ENCODE measurements at places on chromosomes 5 and 9. TPM values are rescaled to one million over a fixed set of nuclear protein-coding genes. Genes with fewer than 3 reads are reported as not detected.

DNA sequence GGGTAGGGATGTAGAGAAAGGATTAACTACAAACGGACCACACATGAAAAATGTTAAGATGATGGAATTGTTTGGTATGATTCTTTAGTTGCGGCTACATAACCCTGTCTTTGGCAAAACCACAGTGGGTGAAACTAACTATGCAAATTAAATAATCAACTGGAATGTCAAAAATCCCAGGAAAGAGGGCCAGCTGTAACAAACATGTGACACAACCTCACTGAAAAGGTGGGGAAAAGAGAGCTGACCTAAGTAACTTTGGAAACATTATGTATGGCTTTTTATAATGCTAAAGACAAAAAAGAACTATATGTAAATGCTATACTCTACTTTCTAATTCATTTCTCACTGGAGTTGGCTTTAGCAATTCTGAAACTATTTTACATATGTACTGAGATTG lies 252.0 kb downstream of the MRPS30 start:
- DNase-seq = no peak

Gene GPR150
- total RNA-seq = not detected

- no peak for DNase-seq
Observed at GRCh38 chr5:179858241-179858585, 404 bp downstream of the MRNIP start.

GRCh38 chr5:23588841-23589326 lies 81.5 kb downstream of the PRDM9 start:
- no peak for DNase-seq

DNA sequence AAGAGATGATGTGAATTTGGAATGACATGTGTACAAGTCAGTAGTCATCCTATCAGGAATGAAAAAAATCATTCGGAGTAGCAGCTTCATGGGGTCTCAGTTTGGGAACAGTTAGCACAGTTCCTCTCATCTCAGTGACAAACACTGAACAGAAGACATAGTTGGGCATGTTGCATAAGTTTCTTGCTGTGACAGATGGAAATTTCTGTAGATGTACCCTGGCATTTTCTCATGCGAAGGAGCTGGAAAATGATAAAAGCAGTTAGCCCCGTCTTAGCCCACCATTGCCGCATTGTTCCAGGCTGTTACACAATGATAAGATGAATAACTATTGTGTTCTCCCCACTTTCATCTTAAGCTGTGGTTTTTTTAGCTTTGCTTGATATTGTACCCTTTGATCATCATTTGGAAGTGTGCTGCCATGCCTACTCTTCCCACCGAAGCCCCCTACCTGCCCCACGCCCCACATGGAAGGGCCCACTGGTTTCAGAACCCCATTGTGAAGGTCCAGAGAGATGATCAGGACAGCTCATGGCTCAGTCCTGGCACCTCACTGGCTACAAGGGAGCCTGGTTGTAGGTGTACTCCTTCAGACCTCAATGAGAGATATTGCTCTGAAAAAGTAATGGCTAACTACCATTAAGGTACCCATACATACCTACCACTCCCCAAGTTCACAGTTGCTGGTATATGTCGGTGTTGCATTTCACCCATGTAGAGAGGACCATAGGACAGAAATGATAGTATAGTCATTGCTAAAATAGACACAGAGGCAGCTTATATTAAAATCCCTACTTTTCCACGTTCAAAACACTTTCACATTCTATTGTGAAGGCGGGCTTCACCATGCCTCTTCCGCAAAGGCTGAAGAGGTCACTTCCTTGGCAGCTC lies 38.8 kb downstream of the SFXN1 start:
- no peak for DNase-seq

DNA sequence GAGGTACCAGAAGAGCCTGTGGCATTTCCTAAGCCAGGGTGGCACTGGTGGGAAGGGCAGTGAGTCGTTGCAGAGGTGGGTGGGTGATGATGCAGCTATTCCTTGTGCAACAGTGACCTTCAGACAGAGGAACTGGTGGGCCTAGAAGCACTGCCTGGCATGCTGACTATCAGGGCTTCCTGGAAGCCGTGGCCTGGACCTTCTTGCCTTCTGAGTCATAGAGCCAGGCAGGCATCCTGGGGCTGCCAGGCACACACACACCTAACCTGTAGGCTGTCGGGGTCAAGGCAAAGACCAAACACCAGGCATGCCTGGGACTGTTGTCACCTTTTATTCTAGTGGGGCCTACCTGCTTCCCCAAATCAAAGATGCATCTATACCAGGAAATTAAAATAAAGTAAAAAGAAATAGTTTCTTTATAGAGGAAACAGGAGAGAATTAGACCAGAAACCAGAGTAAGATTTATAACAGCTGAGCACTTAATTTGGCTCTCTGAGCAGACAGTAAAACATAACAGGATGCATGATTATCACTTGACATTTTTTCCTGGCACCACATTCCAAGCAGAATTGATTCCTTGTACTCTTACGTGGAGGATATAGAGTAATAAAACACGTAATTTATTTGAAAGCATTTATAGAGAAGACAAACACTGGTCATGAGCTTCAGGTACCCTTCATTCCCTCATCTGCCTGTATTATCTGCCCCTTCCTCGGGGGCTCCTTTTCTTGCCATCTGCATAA lies 25.1 kb downstream of the NANS start:
- DNase-seq = no peak

DNA sequence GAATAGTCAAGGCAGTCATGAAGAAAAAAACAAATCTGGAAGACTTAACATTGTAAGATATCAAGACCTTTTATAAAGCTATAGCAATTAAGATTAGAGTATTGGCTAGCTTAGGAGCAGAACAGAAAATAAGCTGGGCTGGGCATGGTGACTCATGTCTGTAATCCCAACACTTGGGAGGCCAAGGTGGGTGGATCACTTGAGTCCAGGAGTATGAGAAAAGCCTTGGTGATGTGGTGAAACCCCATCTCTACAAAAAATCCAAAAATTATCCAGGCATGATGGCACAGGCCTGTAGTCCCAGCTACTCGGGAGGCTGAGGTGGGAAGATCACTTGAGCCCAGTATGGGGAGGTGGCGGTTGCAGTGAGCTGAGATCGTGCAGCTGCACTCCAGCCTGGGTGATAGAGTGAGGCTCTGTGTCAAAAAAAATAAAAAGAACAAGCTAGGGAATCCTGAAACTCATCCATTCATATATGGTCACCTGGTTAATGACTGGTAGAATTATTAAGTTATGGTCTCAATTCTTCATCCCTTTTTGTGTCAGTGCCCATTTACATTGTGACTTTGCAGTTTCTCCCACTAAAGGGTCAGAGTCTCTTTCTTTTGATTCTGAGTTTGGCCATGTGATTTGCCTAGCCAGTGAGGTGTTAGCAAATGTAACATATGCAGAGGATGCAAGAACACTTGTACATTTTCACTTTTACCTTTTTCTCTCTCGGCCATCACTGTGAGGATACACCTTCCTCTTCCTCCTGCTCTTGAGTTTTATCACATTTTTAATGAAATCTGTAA lies 144.6 kb upstream of the SGCD start:
- DNase-seq = no peak

GRCh38 chr9:108444400-108445358 lies 411.1 kb downstream of the ACTL7B start:
- no peak for DNase-seq

GRCh38 chr5:56612759-56613158 lies 202.6 kb upstream of the MAP3K1 start:
- no peak for DNase-seq

DNA sequence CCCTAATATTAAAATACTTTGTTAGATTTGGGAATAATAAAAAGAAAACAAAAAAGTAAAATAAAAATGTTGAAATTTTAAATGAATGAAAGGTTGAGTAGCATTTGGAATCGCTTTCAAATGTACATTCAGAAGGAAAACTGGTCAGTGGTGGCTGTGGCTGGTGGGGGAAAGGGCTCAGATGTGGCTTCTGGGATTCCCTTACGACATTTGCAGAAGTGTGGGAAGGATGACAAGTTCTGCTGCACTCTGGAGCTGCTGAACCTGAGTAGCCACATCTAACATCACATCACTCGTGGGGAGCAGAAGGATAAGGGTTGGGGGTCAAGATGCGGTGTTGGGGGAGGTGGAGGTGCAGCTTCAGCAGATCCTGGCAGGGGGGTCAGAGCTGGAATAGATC lies 25.6 kb upstream of the CAST start:
- DNase-seq = no peak

DNA sequence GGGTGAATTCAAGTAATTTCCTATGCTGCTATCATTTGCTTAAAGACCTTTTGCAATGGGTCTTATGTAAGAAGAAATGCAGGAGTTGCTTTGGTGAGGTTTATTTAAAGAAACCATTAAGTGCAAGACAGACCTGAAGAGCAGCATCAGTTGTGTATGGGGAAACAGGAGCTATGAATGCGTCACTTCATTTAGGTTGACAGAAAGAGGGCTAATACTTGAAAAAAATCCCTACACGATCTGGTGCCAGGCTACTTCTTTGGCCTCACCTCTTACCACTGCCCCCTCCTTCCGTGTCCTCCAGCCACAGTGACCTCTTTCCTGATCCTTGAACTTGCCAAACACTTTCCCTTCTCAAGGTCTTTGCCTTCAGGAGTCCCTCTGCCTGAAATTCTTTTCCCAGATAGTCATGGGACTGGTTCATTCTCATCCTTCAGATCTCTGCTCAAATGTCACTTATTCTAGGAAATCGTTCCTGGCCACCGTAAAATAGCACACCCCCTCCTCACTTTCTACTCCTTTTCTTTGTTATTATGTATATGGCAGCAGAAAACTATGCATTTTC lies 1.4 kb upstream of the JAK2 start:
- no peak for DNase-seq

GRCh38 chr5:131684595-131684994 lies 49.6 kb upstream of the RAPGEF6 start:
- DNase-seq = no peak

Measured in ovary (tissue), 10 donors.